Thyroid gland (tissue), 4 donors: ENCODE measurements at places on chromosomes 13 and 19.

DNA sequence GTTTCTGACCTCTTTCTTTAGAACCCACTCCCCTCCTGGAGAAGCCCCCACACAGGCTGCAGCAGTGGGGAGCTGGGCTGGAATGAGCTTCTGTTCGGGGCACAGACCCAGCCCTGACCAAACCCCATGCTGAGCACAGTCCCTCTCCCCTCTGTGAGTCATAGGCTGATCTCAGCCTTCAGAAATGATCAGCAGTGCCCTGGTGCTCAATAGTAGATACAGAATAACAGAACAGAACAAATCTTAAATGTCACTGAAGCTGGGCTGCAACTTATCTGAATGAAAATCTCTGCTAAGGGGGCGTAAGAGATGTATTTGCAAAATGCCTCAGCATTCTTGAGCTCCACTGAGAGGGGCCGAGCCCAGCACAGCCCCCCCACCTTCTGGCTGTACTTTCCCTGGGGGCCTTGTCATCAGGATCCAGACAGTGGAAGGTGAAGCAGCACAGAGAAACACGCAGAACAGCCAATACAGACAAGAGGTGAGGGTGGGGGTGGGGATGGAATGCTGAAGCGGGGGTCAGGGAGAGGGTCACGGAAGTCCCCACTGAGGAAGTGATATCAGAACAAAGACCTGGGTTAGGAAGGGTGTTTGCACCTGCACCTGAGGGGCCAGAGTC, 9.9 kb downstream of the ZNF665 start:
- no peaks in the 10 kb centered on the region for H3K36me3 ChIP-seq
- DNase-seq = no peak
- H3K4me1 ChIP-seq = no peaks in the 10 kb centered on the region
- H3K4me3 ChIP-seq = no peak overlapping the region
- no peak overlapping the region for H3K27ac ChIP-seq
- H3K27me3 ChIP-seq = no peaks in the 10 kb centered on the region

DNA sequence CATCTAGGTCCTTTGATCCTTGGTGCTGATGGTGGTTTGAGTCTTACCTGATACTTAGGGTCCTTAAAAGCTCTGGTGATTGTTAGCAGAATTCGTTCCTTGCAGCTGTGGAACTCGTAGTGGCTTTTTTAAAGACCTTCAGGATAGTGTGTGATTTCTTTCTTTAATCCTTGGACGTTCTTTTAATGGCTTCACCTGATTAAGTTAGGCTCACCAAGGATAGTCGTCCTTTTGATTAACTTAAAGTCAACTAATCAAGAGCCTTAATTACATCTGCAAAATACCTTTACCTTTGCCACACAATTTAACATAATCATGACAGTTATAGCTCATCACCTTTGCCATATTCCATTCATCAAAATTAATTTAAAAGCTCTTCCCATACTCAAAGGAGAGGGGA, 1807.7 kb downstream of the OLFM4 start:
- H3K27me3 ChIP-seq = no peaks in the 10 kb centered on the region
- H3K4me1 ChIP-seq = no peaks in the 10 kb centered on the region
- no peak overlapping the region for H3K4me3 ChIP-seq
- no peak overlapping the region for H3K27ac ChIP-seq
- no peaks in the 10 kb centered on the region for H3K36me3 ChIP-seq

DNA sequence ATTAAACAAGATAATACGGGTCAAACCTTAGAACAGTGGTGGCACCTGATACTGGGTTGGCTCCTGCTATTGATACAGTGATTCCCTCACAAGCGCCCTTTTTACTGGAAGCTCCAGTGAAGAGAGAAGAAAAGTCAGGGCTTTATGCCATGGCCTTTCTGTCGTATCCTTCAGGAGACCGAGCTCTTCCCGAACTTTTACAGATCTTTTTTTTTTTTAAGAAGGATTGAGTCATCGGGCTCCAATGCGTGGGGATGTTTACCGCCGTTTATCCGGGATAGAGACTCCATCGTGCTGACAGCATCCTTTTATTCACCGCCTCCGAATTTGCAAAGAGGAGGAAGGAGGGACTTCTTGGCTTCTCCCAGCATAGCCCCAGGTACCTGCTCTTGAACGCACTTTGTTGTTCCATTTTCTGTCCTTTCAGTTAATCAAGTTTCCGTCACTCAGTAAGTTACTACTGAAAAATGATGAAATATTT, 574 bp downstream of the ZNF227 start:
- peaks cover 21% of the 10 kb centered on the region for H3K36me3 ChIP-seq
- no peak for DNase-seq
- peaks cover 5% of the 10 kb centered on the region for H3K4me1 ChIP-seq
- peak overlapping the region; percentile 9 for H3K27ac ChIP-seq

DNA sequence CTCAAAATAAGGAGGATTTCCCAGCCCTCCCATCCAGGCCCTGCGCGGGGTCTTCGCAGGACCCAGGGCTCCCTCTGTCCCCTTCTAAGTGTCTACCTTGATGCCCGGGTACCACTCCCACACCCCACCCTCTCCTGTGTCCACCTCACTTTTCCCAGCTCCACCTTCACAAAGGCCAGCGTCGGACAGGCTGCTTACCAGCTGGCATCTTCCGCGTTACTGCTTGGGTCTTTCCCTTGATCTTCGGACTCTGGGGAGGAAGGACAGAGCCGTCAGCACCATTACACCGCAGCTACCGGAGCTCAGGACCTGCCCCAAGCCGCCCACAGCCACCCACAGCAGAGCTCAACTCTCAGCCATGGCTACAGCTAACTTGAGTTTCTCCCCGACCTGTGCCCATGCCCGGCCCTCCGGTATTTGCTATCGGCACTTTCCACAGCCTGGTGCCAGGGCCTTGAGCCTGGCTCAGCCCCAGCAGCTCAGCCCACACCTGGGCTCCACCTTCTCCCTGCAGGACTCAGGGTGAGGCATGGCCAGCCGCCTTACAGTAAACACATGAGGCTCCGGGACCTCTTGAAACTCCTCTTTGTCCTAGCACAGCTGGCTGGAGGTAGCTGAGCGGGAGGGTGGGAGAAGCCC, 3.8 kb downstream of the C13orf46 start:
- H3K4me1 ChIP-seq = peaks cover 39% of the 10 kb centered on the region
- DNase-seq = peak; percentile 96
- no peaks in the 10 kb centered on the region for H3K36me3 ChIP-seq
- peak overlapping the region; percentile 99 for H3K27ac ChIP-seq

GRCh38 chr13:29294821-29295220, 300.7 kb downstream of the SLC7A1 start:
- no peak overlapping the region for H3K27ac ChIP-seq
- no peaks in the 10 kb centered on the region for H3K36me3 ChIP-seq
- no peaks in the 10 kb centered on the region for H3K4me1 ChIP-seq
- DNase-seq = peak; percentile 8

DNA sequence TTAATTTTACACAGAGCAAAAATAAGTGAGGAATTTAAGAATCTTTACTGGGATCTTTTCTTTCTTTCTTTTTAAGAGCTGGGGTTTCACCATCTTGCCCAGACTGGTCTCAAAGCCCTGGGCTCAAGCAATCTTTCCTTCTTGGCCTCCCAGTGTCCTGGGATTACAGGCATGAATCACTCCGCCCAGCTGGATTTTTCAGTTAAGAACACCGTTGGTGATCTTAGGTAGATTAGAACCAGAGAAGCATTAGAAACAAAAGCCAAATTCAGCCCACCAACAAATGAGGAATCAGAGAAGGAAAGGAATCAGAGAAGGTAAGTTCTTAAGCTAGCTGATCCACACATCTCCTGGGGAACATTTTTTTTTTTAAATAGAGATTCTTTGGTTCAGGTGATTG, 34.2 kb downstream of the EPSTI1 start:
- H3K36me3 ChIP-seq = peaks cover 5% of the 10 kb centered on the region
- H3K4me1 ChIP-seq = no peaks in the 10 kb centered on the region
- no peaks in the 10 kb centered on the region for H3K27me3 ChIP-seq
- no peak overlapping the region for H3K27ac ChIP-seq
- H3K4me3 ChIP-seq = no peak overlapping the region

GRCh38 chr13:99655351-99656091, 154.2 kb downstream of the TM9SF2 start:
- DNase-seq = no peak
- no peak overlapping the region for H3K4me3 ChIP-seq
- H3K27me3 ChIP-seq = no peaks in the 10 kb centered on the region
- H3K27ac ChIP-seq = no peak overlapping the region

DNA sequence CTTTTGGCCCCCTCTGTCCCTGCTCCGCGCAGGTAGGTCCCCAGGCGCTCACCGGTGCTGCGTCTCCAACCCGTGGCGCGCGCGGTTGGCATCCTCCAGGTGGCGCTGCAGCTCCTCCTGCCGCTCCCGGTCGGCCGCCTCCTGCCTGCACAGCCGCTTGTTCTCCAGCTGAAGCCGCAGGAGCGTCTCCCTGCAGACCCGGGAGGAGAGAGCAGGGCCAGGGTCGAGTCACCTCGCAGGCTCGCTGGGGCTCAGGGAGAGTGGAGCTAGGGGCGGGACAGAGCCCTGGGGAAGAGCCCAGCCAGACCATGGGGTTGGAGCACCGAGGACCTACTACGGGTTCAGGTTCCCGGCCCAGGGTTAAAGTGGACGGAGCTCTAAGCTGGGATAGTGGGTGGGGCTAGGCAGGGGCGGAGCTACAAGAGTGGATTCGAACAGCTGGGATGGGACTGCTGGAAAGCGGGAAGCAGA, 9.3 kb downstream of the HOOK2 start:
- no peaks in the 10 kb centered on the region for H3K4me1 ChIP-seq
- DNase-seq = peak; percentile 57
- no peaks in the 10 kb centered on the region for H3K27me3 ChIP-seq
- peaks cover 34% of the 10 kb centered on the region for H3K36me3 ChIP-seq
- H3K4me3 ChIP-seq = no peak overlapping the region

DNA sequence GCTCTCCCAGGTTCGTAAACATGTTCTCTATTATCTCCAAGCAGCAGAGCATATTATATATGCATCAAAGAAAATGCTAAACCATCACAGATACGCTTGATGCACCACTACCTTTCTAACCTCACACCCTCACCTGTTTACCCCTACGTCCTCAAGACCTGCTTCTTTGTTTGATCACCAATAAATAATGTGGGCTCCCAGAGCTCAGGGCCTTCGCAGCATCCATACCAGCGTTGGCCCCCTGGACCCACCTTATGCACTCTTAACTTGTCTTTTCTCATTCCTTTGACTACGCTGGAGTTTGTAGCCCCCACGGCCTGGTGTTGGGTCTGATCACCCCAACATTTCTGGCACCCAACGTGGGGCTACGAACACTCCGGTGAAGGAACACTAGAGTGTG, 10.0 kb upstream of the ZNF443 start:
- no peaks in the 10 kb centered on the region for H3K36me3 ChIP-seq
- no peaks in the 10 kb centered on the region for H3K27me3 ChIP-seq
- H3K4me1 ChIP-seq = no peaks in the 10 kb centered on the region

DNA sequence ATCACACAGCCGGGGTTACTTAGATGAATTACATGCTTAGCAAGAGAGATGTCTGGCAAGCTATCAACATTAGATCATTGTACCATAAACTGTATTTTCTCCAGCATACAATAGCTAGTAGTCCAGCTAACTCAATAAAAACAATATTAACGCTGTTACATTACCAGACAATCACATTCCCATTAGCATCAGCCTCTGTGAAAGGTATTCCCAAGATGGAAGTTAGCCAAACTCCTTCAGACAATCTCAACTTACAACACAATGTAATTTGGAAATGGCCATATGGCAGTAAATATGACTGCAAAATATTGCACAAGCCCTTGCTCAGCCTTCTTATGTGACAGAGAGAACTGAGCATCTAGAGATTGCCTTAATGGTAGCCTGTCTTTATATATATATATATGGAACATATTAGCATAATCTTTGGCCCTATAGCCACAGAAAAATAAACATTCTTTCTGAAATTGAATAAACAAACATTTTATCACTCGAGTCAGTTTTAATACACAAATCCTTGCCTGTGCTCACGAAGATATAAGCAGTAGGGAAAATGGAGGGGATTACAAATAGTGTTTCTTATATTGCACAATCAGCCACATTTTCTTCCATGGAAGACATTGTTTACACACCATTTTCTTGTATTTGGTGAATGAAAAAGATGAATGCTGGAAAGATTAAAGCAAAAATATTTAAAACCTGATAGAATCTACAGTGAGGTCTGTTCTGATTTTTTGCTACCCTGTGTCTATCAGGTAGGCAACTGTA, 1060.5 kb downstream of the DIAPH3 start:
- H3K27ac ChIP-seq = no peak overlapping the region
- no peaks in the 10 kb centered on the region for H3K4me1 ChIP-seq
- H3K4me3 ChIP-seq = no peak overlapping the region
- no peaks in the 10 kb centered on the region for H3K36me3 ChIP-seq
- no peak for DNase-seq
- H3K27me3 ChIP-seq = no peaks in the 10 kb centered on the region

GRCh38 chr13:30934381-30934780, 1.9 kb downstream of the TEX26 start:
- H3K36me3 ChIP-seq = no peaks in the 10 kb centered on the region
- no peak overlapping the region for H3K4me3 ChIP-seq
- no peaks in the 10 kb centered on the region for H3K27me3 ChIP-seq
- DNase-seq = no peak
- no peaks in the 10 kb centered on the region for H3K4me1 ChIP-seq

GRCh38 chr19:43441716-43442115, 23.7 kb downstream of the LYPD3 start:
- H3K4me3 ChIP-seq = no peak overlapping the region
- H3K4me1 ChIP-seq = peaks cover 5% of the 10 kb centered on the region
- DNase-seq = no peak
- no peaks in the 10 kb centered on the region for H3K27me3 ChIP-seq
- no peaks in the 10 kb centered on the region for H3K36me3 ChIP-seq

- H3K27ac ChIP-seq = no peak overlapping the region
- H3K4me1 ChIP-seq = no peaks in the 10 kb centered on the region
- no peak for DNase-seq
- H3K4me3 ChIP-seq = no peak overlapping the region
- H3K27me3 ChIP-seq = no peaks in the 10 kb centered on the region
- no peaks in the 10 kb centered on the region for H3K36me3 ChIP-seq
Observed at GRCh38 chr13:35983206-35983605, 148.0 kb downstream of the DCLK1 start.

- no peaks in the 10 kb centered on the region for H3K4me1 ChIP-seq
- DNase-seq = no peak
- no peak overlapping the region for H3K4me3 ChIP-seq
- H3K27ac ChIP-seq = no peak overlapping the region
- no peaks in the 10 kb centered on the region for H3K36me3 ChIP-seq
- H3K27me3 ChIP-seq = no peaks in the 10 kb centered on the region
Observed at GRCh38 chr13:90622541-90622940, 724.9 kb upstream of the MIR17HG start.

GRCh38 chr13:50709058-50709457, 134.4 kb downstream of the DLEU7 start:
- no peak overlapping the region for H3K4me3 ChIP-seq
- H3K27ac ChIP-seq = no peak overlapping the region
- H3K36me3 ChIP-seq = no peaks in the 10 kb centered on the region
- H3K27me3 ChIP-seq = no peaks in the 10 kb centered on the region
- DNase-seq = no peak
- no peaks in the 10 kb centered on the region for H3K4me1 ChIP-seq

DNA sequence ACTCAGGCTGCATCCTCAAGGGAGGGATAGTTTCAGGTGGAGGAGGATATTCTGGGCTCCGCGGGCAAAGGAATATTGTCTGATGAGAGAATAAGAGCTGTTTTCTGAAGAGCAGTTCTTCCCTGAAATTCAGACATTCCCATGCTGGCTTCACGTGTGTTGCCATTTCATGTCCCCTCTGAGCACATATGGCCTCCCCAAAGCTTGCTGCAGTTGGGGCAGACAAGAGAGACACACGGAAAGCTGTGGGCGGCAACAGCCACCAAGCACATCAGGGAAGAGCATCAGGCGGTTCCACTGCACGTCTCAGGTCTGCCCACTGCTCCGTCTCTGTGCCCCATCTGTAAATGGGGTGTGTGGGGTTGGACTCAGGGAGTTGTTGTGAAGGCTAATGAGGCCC, 247.5 kb upstream of the TSHZ3 start:
- H3K4me3 ChIP-seq = no peak overlapping the region
- no peaks in the 10 kb centered on the region for H3K4me1 ChIP-seq
- no peak for DNase-seq
- no peak overlapping the region for H3K27ac ChIP-seq
- no peaks in the 10 kb centered on the region for H3K27me3 ChIP-seq
- H3K36me3 ChIP-seq = no peaks in the 10 kb centered on the region
